ENCODE measurements at places on chromosomes 1 and 21.

GRCh38 chr1:89548122-89548857 is 23.7 kb downstream of the LRRC8B start:
- no peak for DNase-seq

GRCh38 chr21:29961291-29962027 is 21.7 kb upstream of the GRIK1 start:
- DNase-seq: no peak

DNA sequence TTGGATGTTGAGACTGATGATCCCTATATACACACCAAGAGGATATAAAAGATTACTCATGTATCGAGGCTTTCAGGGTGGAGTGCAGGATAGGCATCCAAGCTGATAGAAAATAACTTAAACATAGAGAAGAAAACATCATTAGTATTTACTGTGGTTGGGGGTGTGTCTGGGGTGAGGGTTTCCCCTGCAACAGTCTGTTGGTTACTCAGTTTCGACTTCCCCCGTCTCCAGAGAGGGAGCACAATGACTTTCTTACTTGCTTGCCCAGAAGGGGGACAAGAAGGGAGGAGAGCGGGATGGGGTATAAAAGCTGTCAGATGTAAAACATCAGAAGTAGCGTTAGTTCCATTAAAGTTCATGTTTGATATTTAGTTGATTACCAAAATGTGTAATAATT is 717.4 kb upstream of the ZP4 start:
- DNase-seq: no peak

- DNase-seq: no peak
Observed at GRCh38 chr1:48936436-48936835, 159.7 kb upstream of the BEND5 start.

DNA sequence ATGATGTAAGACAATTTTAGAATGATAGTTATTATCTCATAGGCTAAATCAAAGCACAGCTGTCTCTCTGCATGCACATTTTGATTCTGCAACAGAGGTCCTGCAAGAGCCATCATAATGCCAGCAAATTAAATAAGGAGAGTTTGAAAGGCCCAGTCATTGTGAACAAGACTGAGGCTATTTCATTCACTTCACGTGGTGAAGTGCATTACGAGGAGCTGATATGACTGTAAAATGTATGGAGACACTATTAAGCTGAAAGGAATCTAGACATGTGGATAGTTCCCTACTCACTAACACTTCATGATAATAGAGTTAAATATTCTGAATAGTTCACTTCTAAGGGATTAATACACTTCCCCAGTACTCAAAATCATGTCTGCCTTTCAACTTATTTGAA is 299.0 kb downstream of the SMYD3 start:
- no peak for DNase-seq

GRCh38 chr1:226569879-226570547 is 21.4 kb downstream of the STUM start:
- no peak for DNase-seq

GRCh38 chr1:115320377-115320776 is 17.7 kb downstream of the NGF start:
- DNase-seq: no peak

- no peak for DNase-seq
Observed at GRCh38 chr1:110360431-110360830, 21.3 kb downstream of the RBM15 start.

GRCh38 chr1:202288177-202288576 is 53.6 kb downstream of the UBE2T start:
- no peak for DNase-seq

DNA sequence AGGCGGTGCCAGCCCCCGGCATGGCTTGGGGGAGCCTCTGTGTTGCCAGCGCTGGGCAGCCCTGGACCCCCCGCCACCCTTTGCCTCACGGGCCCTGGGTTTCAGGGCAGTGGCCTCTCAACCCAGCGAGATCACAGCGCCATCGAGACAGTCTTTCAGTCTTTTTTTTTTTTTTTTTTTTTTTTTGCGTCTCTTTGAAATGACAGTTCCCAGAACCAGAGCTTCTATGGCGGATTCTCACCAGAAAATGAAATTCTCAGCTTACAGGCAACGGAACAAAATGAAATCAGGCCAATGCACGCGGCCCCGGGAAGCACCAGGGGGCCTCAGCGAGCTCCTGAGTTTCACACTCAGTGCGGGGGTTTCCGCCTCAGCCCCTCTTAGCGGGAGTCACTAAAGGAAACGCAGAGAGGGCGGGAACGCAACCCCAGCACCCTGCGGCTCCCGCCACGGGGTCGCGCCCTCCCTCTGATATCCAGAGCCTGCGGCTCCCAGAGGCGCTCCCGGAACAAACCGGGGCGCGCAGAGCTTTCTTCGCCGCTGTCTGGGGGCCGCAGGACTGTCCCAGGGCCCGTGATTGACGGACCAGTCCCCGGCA is 8.0 kb upstream of the COL6A1 start:
- DNase-seq: peak; percentile 61

DNA sequence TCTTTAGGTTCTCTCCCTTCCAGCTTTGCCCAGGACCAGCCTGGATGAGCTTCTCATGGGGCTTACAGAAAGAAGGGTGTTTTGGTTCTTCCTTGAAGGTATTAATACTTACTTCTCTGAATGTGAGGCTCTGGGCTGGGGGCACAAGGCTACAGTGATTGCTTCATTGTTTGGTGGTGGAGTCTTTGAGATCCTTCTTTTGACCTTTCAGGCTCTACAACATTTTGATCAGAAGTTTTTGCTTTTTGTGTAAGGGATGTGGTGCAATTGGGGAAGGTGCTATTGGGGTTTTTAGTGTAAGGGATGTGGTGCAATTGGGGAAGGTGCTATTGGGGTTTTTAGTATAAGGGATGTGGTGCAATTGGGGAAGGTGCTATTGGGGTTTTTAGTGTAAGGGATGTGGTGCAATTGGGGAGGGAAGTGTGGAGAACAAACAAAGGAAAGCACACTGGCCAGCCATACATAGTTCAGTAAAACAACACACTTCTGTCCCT is 103.6 kb upstream of the IVNS1ABP start:
- DNase-seq: no peak

GRCh38 chr1:155703216-155703615 is 14.3 kb downstream of the DAP3 start:
- DNase-seq: no peak

- no peak for DNase-seq
Observed at GRCh38 chr1:51950701-51951100, 39.8 kb downstream of the RAB3B start.

- DNase-seq: no peak
Observed at GRCh38 chr1:220552672-220553260, 24.8 kb downstream of the MARK1 start.

GRCh38 chr1:66929999-66930822 is 5.4 kb downstream of the MIER1 start:
- DNase-seq: peak; percentile 92

- no peak for DNase-seq
Observed at GRCh38 chr1:21559788-21560567, 50.8 kb downstream of the ALPL start.

DNA sequence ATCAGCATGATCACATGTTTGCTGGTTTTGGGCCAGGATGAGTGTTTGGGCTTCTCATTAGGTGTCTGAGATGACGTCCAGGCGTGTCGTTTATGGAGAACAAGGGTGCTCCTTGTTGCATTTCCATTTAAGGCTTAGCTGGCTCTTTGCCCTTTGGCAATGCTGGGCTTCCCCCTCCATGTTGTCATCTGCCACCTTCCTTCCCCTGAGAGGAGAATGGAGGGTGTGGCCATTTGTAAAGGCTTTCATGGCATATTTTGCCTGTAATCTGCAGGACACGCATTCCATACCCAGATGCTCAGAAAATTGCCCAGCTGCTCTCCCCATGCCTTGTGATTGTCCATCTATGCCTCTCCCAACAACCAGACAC is 27.7 kb downstream of the PKP1 start:
- DNase-seq: no peak

DNA sequence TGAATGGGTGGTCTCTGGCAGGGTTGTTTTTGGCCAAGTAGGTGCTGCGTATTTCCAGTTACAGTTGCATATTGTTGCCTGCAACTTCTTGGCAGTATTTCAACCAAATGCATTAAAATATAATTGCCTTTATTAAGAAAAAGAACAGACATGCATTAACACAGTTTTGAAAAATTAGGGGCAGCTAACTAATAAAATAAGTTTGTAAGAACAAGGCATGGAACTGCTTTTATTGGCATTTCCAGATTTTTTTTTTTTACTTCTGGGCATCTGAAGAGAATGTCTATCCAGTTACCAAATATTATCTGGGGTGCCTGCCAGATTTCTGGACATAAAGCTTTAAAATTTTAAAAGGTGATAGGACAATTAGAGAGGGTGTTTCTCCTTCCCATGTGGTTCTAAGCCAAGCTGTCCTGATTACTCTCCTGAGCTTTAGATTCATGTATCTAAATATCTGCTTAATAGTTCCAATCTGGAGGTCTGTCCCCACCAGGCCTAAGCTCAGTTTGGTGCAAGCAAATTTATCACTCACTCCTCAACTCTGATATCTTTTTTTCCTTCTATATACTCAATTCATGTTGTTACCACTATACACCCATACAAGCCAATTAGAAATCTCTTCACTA is 553.3 kb upstream of the USP24 start:
- DNase-seq: no peak

DNA sequence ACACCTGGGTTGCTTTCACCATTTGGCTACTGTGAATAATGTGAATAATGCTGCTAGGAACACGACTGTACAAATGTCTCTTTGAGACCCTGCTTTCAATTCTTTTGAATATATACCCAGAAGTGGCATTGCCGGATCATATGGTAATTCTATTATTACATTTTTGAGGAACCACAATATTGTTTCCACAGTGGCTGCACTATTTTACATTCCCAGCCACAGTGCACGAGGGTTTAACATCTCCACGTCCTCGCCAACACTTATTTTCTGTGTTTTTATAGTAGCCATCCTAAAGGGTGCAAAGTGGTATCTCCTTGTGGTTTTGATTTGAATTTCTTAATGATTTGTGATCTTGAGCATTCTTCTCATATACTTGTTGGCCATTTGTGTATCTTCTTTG is 15.7 kb downstream of the FHAD1 start:
- no peak for DNase-seq

- DNase-seq: no peak
Observed at GRCh38 chr1:115430441-115431158, 92.6 kb upstream of the NGF start.

GRCh38 chr1:20603504-20604464 is 14.9 kb downstream of the CDA start:
- no peak for DNase-seq

GRCh38 chr1:23452011-23452411 is 27.5 kb upstream of the TCEA3 start:
- peak; percentile 52 for DNase-seq

DNA sequence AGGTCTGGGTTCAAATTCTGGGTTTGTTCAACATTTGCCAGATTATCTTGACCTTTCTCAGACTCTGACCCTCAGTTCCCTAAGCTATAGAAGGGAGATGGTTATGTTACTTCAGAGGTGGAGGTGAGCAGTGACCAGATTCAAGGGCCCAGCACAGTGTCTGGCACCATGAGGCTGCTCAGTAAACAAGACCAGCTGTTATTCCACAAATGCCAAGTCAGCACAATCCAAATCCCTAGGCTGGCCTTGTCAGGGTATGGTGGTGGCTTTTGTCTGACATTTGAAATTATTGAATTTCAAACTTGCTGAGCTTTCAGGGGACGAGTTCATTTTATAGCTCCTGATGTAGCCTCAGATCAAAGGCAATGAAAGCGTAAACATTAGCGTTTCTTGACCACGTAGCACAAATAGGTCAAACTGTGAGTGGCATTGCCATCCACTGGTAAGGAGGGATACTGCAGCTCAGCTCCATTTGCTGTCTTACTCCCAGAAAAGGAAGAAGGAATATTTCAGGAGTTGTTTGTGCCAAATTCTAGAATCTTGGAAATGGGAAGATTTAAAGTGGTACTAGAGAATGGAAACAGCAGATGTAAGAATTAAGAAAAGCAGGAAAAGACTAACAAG is 94.3 kb upstream of the EDN2 start:
- no peak for DNase-seq

DNA sequence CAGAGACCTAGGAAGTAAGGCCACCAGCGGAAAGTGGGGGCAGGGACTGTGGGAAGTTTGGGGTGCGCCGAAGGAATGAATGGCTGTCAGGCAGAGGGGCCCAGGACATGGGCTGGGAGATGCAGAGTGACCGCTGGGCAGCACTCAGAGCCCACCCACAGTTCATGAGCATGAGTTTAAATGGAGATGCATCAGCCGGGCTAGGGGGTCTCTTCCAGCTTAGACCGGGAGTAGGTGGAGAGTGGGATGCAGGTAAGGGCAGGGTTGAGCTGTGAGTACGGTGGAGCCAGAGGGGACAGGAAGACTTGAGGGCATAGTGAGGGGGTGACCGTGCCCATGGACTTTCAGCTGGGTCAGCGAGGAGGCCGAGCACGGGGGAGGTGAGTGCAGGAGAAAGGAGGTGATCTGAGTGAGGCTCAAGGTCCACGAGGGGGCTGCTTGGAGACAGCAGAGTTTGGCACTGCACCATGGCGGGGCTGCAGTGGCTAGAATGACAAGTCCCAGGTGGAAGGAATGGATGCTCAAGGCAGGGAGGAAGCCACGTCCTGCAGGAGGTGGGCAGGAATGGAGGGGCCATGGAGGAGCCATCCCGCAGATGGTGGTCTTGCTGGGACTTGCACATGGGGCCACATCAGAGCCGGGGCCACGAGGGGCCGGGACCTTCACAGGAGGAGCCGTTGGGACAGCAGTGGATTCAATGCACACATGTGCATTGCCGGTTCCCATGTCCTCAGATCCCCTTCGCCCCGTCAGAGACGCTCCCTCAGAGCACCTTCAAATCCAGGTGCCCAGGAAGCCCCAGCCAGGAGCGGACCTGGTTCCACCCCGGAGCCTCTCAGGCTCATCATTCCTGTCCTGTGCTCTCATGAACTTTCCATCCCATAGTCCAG is 34.9 kb downstream of the UBASH3A start:
- no peak for DNase-seq

GRCh38 chr1:92876351-92876750 is 44.5 kb downstream of the RPL5 start:
- no peak for DNase-seq

Measured in activated effector memory CD4-positive, alpha-beta T cell treated with Interleukin-2 at 50 U/mL for 16 hours (primary cell).